ENCODE measurements at places on chromosomes 7 and 10.
A peak's percentile ranks its signal among the peaks of the same experiment; 100 is the strongest.

GRCh38 chr7:135710417-135711138 is 17.4 kb downstream of the SLC13A4 start:
- DNase-seq: peak; percentile 12

GRCh38 chr7:108497082-108497725 is 28.7 kb downstream of the PNPLA8 start:
- peak; percentile 36 for DNase-seq

- no peak for DNase-seq
Observed at GRCh38 chr10:113356794-113357680, 195.8 kb upstream of the HABP2 start.

DNA sequence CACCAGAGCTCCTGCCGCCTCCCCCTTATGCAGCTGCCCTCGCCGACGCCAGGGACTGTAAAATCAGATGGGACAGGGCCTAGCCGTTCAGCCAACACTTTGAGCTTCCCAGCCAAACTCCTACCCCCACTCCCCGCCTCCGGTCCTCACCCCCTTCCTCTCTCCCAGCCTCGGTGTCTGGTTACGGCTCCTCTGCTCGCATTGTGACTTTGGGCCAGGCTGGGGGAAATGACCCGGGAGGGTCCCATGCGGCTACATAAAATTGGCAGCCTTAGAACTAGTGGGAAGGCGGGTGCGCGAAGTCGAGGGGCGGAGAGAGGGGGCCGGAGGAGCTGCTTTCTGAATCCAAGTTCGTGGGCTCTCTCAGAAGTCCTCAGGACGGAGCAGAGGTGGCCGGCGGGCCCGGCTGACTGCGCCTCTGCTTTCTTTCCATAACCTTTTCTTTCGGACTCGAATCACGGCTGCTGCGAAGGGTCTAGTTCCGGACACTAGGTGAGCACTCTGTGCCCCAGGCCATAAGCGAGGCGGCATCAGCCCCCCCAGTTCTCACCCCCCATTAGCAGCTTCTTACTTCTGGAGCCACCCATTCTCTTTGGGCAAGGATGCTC is at the start of gene KAZALD1:
Gene KAZALD1 (plus strand): TSS at position 366 of the 608 bp plus-strand sequence. CDS start 604 bp downstream, outside the sequence.
- no peak for DNase-seq

- DNase-seq: no peak
Observed at GRCh38 chr10:75195035-75195763, 15.4 kb upstream of the VDAC2 start.

- DNase-seq: no peak
Observed at GRCh38 chr10:95758351-95759025, 2.5 kb downstream of the ENTPD1 start.

GRCh38 chr7:949021-949934 is 5.2 kb downstream of the ADAP1 start:
- DNase-seq: no peak

DNA sequence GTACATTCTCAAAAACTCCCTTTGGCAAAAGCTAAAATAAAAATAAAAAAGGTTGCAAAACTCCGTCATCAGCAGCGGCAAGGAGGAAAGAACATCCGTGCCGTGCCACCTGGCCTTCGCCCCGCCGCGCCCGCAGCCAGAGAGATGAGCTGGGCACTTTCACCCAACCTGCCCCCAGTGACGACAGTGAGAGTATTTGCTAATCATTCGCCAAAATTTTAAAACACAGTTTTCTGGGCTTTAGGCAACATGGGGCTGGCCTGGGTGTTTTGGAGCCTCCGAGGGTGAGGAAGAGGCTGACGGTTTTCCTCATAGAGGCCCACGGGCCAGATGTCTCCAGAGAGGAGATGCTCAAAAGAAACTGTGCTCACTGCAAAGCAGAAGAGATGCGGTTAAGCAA is 128.2 kb downstream of the PRKAG2 start:
- DNase-seq: no peak

DNA sequence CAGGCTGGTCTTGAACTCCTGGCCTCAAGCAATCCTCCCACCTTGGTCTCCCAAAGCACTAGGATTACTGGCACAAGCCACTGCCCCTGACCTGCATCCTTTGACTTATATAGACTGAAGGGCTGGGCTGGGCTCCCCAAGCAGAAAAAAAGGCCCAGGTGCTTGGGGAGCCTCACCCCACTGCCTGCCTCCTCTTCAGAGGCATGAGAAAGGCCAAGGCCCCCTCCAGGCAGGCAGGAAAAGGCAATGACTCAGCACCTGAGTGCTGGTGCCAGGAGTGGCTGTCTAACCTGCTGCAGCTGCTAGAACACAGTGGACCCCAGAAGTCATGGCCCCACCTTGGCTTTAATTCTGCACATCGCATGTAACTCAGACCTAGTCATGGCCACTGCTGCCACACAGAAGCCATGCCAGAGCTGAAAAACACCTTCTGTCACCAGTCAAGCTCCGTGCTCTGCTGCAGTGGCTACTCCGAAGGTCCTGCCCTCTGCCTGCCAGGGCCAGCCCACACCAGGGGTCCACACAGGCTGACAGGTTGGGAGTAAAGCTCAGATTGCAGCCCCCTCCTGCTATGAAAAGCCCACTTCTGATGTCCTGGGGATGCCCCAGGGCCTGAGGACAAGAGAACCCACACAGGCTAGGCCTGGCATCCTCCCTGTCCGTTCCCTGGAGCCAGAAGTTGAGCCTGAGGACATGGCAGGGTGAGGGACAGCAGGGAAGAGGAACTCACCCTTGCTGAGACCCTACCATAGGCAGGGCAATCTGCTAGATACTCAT is 48.5 kb downstream of the GRID1 start:
- DNase-seq: no peak

GRCh38 chr7:2637505-2638223 is 5.9 kb downstream of the TTYH3 start:
- DNase-seq: no peak

DNA sequence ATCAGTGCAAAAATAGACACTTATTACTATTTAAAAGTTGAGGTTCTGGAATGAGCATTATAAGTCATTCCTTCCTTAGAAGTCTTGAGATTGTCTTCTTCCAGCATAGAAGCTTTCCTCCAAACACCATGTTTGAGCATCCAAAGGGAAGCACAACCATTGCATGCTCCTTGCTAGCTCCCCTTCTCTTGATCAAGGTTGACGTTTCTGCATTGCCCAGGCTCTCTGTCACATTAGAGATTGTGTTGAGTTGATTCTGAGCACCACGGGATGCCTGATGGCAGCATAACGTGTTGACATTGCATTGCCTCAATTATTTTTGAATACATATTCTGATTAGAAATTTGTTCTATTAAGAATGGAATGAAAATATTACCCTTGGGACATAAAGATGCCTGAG is 322.2 kb downstream of the CDK14 start:
- no peak for DNase-seq

- no peak for DNase-seq
Observed at GRCh38 chr7:7761340-7761973, 43.0 kb upstream of the RPA3 start.

- no peak for DNase-seq
Observed at GRCh38 chr10:30231071-30231652, 117.9 kb downstream of the MTPAP start.

DNA sequence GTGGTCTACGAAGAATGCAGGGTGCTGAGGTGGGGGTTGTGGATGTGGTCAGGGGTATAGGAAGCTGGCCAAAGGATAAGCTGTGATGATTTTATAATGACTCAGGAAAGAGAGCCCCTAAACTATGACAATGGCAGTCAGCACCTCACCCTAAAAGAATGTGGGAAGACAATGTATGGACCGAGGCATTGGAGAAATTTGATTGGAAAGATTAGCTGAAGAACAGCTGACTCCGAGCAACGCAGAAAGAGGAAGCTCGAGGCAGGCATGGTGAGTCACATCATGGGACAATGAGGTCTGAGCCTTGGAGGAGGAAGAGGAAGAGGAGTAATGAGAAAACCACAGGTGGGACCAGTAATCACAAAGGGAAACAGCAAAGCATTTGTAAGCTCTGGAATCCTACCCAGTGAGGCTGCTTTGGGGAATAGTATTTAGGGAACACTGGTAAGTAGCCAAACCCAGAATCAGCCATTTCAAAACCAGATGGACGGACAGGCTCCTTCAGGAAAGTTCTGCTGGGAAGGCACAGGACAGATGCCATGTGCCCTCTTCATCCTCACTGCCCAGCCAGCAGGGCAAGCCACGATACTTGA is 295.4 kb downstream of the PRPF18 start:
- DNase-seq: no peak

- no peak for DNase-seq
Observed at GRCh38 chr10:122113161-122113944, 124.4 kb downstream of the TACC2 start.

GRCh38 chr7:31633894-31634494 is 53.0 kb upstream of the PPP1R17 start:
- DNase-seq: no peak

GRCh38 chr7:43318188-43318770 is 205.8 kb downstream of the HECW1 start:
- DNase-seq: no peak

DNA sequence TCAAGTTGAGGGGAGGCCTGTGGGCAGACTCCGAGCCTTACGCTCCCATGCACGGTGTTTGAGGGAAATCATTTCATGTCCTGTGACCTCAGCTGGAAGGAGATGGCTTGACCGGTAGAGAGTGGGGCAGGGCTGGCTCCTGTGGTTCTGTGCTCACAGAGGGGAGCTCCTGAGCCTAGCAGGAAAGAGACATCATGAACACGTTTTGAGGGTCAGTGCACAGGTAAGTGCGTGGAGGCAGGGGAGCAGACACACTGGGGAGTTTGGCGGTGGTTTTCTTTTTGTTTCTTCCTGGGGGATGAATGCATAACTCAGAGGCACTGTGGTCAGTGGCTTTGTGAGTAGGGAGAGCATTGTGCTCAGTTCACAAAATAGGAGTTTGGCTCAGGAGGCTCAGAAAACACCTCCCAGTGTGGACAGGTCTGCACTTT is 22.5 kb downstream of the ADCY1 start:
- DNase-seq: no peak

DNA sequence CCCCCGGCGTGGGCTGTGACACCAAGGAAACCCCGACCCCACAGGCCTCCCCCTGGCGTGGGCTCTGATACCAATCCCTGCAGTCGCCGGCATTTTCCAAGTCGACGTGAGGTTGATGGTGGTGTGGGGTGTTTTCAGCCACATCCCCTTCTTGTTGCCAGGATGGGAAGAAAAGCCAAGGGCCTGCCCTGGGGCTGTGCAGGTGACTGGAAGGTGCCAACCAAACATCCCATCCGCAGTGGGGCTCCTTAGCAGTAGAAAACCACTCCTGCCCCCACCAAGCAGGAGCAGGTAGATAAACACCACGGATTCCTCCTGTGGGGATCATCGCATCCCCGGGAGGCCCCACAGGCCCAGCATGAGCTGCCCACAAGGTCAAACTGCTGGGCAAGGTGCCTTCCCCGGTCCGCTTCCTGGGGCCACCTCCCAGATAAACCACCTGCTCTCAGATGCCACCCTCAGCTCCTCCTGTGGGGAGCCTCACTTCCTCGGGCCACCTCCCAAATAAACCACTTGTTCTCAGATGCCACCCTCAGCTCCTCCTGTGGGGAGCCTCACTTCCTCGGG is 88.5 kb upstream of the DIP2C start:
- DNase-seq: no peak

- DNase-seq: no peak
Observed at GRCh38 chr7:77827999-77828398, 29.4 kb downstream of the PHTF2 start.

GRCh38 chr7:157472311-157473050 is 135.7 kb downstream of the DNAJB6 start:
- DNase-seq: no peak

DNA sequence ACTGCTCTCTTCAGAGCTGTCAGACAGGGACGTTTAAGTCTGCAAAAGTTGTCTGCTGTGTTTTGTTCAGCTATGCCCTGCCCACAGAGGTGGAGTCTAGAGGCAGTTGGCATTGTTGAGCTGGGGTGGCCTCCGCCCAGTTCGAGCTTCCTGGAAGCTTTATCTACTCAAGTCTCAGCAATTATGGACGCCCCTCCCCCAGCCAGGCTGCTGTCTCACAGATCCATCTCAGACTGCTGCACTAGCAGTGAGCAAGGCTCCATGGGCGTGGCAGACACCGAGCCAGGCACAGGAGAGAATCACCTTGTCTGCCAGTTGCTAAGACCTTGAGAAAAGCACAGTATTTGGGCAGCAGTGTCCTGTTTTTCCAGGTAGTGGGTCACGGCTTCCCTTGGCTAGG is 98.1 kb downstream of the SDHAF3 start:
- DNase-seq: no peak

GRCh38 chr7:21041666-21042065 is 255.0 kb upstream of the SP8 start:
- DNase-seq: no peak

- DNase-seq: no peak
Observed at GRCh38 chr7:34672430-34672829, 14.4 kb downstream of the NPSR1 start.

- DNase-seq: peak; percentile 31
Observed at GRCh38 chr10:22259280-22259679, 41.5 kb upstream of the EBLN1 start.

GRCh38 chr10:12908773-12909172 is 92.7 kb downstream of the CCDC3 start:
- no peak for DNase-seq

DNA sequence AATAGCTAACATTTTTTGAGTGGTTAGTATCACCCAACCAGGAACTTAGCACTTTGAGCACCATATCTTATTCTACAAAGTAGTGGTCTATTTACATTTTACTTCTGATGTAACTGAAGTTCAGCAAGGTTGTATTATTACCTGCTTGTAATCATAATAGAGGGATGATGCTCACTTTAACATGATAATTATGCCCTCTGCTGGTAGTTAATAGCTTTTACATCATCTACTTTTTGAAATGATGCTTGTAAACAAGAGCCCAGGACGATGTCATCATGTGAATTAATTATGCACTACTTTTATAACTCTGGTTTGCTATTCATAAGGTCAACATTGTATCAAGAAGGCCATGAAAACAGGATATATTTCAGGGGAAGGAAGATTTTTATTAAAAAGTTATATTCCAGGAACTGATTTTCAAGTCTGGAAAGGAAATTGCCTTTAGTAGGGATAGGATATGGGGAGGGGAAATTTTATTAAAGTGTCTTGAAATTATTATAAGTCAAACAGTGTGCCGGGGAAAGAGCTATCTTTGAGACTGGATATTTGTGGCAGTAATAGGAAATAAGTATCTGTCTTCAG is 80.3 kb upstream of the SCIN start:
- no peak for DNase-seq

- DNase-seq: no peak
Observed at GRCh38 chr10:2782265-2782664, 285.1 kb upstream of the PFKP start.

- no peak for DNase-seq
Observed at GRCh38 chr7:78066599-78066998, 268.0 kb downstream of the PHTF2 start.

GRCh38 chr10:124225029-124225466 is 131.7 kb upstream of the CHST15 start:
- no peak for DNase-seq

GRCh38 chr10:90470966-90471365 is 386.9 kb downstream of the HTR7 start:
- no peak for DNase-seq

- no peak for DNase-seq
Observed at GRCh38 chr10:59633063-59633462, 76.6 kb downstream of the SLC16A9 start.
